Mesenchymal stem cell (in vitro differentiated cells and primary cell): ENCODE measurements at places on chromosomes 3 and 15.

DNA sequence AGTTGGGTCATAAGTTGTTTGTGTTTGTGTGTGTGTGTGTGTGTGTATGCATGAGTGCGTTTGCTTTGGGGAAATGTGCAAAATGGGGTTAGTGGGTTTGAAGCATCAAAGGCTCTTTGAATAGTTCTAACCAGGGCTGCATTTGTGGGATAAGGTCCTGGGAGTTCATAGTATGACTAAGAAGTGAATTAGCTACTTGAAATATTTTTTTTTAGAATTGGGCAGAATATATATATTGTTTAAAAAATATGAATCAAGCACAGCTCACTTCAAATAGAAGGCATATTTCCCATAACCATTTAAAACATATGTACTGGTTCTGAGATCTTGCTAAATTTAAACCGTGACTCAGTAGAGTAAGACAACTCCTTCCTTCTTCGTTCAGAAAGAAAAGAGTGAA, 43.1 kb downstream of the IGF2BP2 start:
- peaks cover 6% of the 10 kb centered on the region for H3K36me3 ChIP-seq
- H3K27me3 ChIP-seq, result no peaks in the 10 kb centered on the region
- no peak overlapping the region for H3K4me3 ChIP-seq

GRCh38 chr3:168517249-168518071, 421.7 kb upstream of the GOLIM4 start:
- no peaks in the 10 kb centered on the region for H3K27me3 ChIP-seq
- no peak overlapping the region for H3K4me3 ChIP-seq
- DNase-seq, result no peak

- no peak overlapping the region for H3K27ac ChIP-seq
- DNase-seq, result no peak
- H3K27me3 ChIP-seq, result no peaks in the 10 kb centered on the region
- no peak overlapping the region for H3K4me3 ChIP-seq
- H3K36me3 ChIP-seq, result no peaks in the 10 kb centered on the region
- no peaks in the 10 kb centered on the region for H3K4me1 ChIP-seq
These were observed 554.5 kb downstream of the ZIC1 start for GRCh38 chr3:147963711-147964110.

GRCh38 chr3:13628432-13628831, 79.5 kb downstream of the FBLN2 start:
- H3K36me3 ChIP-seq, result no peaks in the 10 kb centered on the region
- no peak for DNase-seq
- H3K27ac ChIP-seq, result no peak overlapping the region
- H3K4me3 ChIP-seq, result no peak overlapping the region
- H3K4me1 ChIP-seq, result peaks cover 1% of the 10 kb centered on the region

GRCh38 chr3:133820889-133821675, 15.5 kb downstream of the SRPRB start:
- DNase-seq, result no peak
- H3K4me1 ChIP-seq, result peaks cover 11% of the 10 kb centered on the region
- H3K27ac ChIP-seq, result no peak overlapping the region
- no peaks in the 10 kb centered on the region for H3K27me3 ChIP-seq
- peaks cover 89% of the 10 kb centered on the region for H3K36me3 ChIP-seq
- H3K4me3 ChIP-seq, result no peak overlapping the region

DNA sequence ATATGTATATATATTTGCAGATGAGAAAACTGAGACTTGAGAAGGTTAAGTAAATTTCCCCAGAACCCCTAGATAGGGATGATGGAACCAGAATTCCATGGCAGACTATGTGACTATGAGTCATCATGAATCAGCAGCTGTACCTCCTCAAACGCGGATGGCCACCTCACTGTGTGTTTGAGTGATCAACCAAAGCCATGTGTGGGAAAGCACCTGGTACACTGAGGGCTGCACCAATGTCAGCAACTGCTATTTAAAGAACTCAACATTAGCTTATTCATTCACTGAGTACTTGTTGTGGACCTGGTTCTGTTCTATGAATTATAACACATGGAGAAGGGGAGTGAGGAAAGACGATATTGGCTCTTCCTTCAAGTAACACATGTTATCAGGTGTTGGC, 377.0 kb downstream of the GAP43 start:
- H3K27me3 ChIP-seq, result no peaks in the 10 kb centered on the region
- H3K4me3 ChIP-seq, result no peak overlapping the region
- H3K4me1 ChIP-seq, result peaks cover 12% of the 10 kb centered on the region
- H3K36me3 ChIP-seq, result no peaks in the 10 kb centered on the region

- no peak overlapping the region for H3K4me3 ChIP-seq
- no peak overlapping the region for H3K27ac ChIP-seq
- DNase-seq, result no peak
- H3K27me3 ChIP-seq, result peaks cover 3% of the 10 kb centered on the region
- H3K36me3 ChIP-seq, result no peaks in the 10 kb centered on the region
- H3K4me1 ChIP-seq, result peaks cover 2% of the 10 kb centered on the region
These were observed 20.0 kb upstream of the RBP1 start for GRCh38 chr3:139559541-139559940.

GRCh38 chr3:84967767-84968581, 9.2 kb downstream of the CADM2 start:
- no peaks in the 10 kb centered on the region for H3K4me1 ChIP-seq
- no peak overlapping the region for H3K27ac ChIP-seq
- no peak overlapping the region for H3K4me3 ChIP-seq

DNA sequence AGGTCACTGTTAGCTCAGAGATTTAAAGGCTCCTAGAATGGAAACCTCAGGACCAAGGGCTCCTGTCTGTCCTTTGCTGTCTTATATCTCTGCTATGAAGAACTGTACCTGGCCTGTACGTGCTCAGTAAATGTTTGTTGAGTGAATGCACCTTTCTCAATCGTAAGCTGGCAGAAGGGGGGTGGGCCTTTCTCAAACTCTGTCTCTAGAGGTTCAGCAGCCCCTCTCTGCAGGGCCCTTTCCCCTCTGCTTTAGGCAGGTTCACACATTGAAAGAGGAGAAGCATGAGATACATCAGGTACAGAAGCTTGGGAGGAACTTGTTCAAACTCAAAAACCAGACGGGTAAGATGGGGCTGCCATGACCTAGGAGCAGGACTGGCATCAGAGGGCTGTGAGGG, 155.6 kb downstream of the GOLGA6L4 start:
- no peaks in the 10 kb centered on the region for H3K36me3 ChIP-seq
- no peaks in the 10 kb centered on the region for H3K4me1 ChIP-seq
- no peak for DNase-seq
- H3K4me3 ChIP-seq, result no peak overlapping the region

DNA sequence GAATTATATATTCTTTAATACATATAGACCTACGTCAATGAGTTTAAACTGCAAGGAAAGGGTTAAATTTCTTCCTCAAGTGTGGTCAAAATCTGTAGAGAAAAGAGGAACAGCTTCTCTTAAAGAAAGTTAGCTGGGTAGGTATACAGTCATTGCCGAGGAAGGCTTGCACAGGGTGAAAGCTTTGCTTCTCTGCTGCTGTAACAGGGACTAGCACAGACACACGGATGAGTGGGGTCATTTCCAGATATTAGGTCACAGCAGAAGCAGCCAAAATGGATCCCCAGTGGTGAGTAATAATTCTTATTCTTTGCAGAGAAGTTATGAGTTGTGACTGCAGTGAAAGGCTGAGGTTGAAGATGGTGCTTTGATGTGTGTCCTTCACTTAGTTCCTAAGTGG, at the start of gene CD86:
Gene CD86 (plus strand): TSS at position 148 of the 400 bp plus-strand sequence. CDS start 128 bp downstream, at position 276.
- DNase-seq, result no peak
- H3K4me1 ChIP-seq, result no peaks in the 10 kb centered on the region
- H3K36me3 ChIP-seq, result no peaks in the 10 kb centered on the region

GRCh38 chr15:55197362-55197705, 593 bp upstream of the RSL24D1 start:
- no peaks in the 10 kb centered on the region for H3K36me3 ChIP-seq
- H3K4me3 ChIP-seq, result peak overlapping the region; percentile 97
- H3K27me3 ChIP-seq, result no peaks in the 10 kb centered on the region
- peaks cover 1% of the 10 kb centered on the region for H3K4me1 ChIP-seq

- no peak for DNase-seq
- no peaks in the 10 kb centered on the region for H3K27me3 ChIP-seq
- peaks cover 2% of the 10 kb centered on the region for H3K4me1 ChIP-seq
- no peak overlapping the region for H3K4me3 ChIP-seq
- H3K27ac ChIP-seq, result no peak overlapping the region
- no peaks in the 10 kb centered on the region for H3K36me3 ChIP-seq
These were observed 294.7 kb downstream of the SOX2 start for GRCh38 chr3:182006431-182006830.

DNA sequence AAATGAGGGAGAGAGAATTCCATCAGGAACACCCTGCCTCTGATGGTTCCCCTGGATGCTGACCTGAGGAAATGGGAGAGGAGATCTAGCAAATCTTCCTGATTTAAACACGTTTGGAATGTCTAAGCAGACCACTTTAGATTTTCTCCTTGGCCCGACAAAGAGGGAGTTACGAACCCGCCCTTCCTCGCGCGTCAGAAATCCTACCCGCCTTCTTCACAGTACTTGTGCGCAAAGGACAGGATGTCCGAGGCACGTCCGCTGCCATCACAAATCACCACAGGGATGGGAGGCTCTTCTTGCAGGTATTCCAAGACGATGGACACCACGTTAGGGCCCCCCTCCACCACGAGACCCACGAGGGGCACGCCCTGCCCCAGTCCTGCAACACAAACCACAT, 38.6 kb downstream of the TRPM1 start:
- no peak for DNase-seq
- no peak overlapping the region for H3K27ac ChIP-seq
- H3K36me3 ChIP-seq, result no peaks in the 10 kb centered on the region

DNA sequence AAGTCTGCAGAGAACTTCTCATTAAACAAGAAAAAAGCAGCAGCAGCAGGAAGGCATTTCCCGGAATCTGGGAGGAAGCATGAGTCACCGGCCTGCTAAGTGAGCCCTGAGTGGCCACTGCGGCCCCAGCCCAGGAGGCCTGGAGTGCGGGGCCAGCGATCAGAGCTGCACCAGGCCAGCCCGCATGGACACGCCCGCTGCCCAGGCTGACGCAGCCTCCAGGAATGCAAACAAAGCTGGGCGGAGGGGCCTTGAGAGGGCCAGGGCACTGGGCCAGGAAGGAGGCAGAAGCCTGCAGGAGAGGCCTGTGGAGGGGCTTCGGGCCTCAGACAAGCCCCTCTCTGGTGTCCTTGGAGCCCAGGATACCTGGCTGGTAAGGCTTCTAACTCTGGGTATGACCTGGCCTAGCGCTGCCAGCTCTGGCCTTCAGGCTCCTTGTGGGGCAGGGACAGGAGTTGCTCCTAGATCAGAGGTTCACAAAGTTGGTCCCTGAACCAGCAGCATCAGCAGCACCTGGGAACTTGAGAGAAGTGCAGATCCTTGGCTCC, 101.2 kb downstream of the SMAD6 start:
- H3K36me3 ChIP-seq, result no peaks in the 10 kb centered on the region
- peak overlapping the region; percentile 89 for H3K27ac ChIP-seq

DNA sequence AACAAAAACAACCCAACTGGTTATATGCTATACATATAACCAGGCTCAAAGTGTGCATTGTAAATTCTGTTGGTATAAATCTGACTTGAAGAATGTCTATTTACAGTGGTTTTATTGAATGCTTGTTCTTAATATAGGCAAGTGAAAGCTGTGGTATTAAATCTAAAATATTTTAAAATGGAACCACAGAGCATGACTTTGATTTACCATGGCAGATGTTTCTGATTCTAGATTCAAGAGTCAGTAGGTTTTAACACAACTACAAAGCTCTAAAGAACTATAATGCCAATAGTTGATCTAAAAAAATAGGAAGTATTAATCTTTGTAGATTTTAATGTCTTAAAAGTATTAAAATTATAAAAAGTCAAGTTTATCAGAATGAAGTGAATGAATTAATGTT, 141.9 kb upstream of the PLSCR5 start:
- no peaks in the 10 kb centered on the region for H3K27me3 ChIP-seq
- peaks cover 1% of the 10 kb centered on the region for H3K4me1 ChIP-seq
- no peaks in the 10 kb centered on the region for H3K36me3 ChIP-seq
- no peak for DNase-seq
- H3K4me3 ChIP-seq, result no peak overlapping the region

GRCh38 chr15:92105611-92106010, 252.1 kb downstream of the SLCO3A1 start:
- no peaks in the 10 kb centered on the region for H3K36me3 ChIP-seq
- DNase-seq, result no peak
- no peak overlapping the region for H3K4me3 ChIP-seq
- no peak overlapping the region for H3K27ac ChIP-seq

- no peak for DNase-seq
- H3K4me1 ChIP-seq, result no peaks in the 10 kb centered on the region
- H3K4me3 ChIP-seq, result no peak overlapping the region
- H3K36me3 ChIP-seq, result no peaks in the 10 kb centered on the region
These were observed 333.0 kb downstream of the EPHA3 start for GRCh38 chr3:89440386-89440785.

- H3K4me1 ChIP-seq, result no peaks in the 10 kb centered on the region
- H3K27me3 ChIP-seq, result peaks cover 40% of the 10 kb centered on the region
- H3K27ac ChIP-seq, result no peak overlapping the region
- no peaks in the 10 kb centered on the region for H3K36me3 ChIP-seq
- no peak overlapping the region for H3K4me3 ChIP-seq
These were observed 34.4 kb upstream of the ETV5 start for GRCh38 chr3:186143250-186143649.

GRCh38 chr3:53243165-53243564, 12.7 kb downstream of the TKT start:
- peak overlapping the region; percentile 79 for H3K27ac ChIP-seq
- H3K27me3 ChIP-seq, result no peaks in the 10 kb centered on the region
- peak overlapping the region; percentile 37 for H3K4me3 ChIP-seq

- peaks cover 12% of the 10 kb centered on the region for H3K4me1 ChIP-seq
- peaks cover 37% of the 10 kb centered on the region for H3K27me3 ChIP-seq
- no peaks in the 10 kb centered on the region for H3K36me3 ChIP-seq
These were observed 10.7 kb upstream of the TMEM40 start for GRCh38 chr3:12769761-12770160.

- H3K4me3 ChIP-seq, result no peak overlapping the region
- DNase-seq, result no peak
- H3K27ac ChIP-seq, result no peak overlapping the region
- H3K4me1 ChIP-seq, result peaks cover 19% of the 10 kb centered on the region
- no peaks in the 10 kb centered on the region for H3K27me3 ChIP-seq
These were observed 11.7 kb downstream of the ABHD2 start for GRCh38 chr15:89099968-89100367.

GRCh38 chr3:126456766-126457388, 18.8 kb downstream of the ZXDC start:
- DNase-seq, result no peak
- no peaks in the 10 kb centered on the region for H3K27me3 ChIP-seq
- no peaks in the 10 kb centered on the region for H3K4me1 ChIP-seq

DNA sequence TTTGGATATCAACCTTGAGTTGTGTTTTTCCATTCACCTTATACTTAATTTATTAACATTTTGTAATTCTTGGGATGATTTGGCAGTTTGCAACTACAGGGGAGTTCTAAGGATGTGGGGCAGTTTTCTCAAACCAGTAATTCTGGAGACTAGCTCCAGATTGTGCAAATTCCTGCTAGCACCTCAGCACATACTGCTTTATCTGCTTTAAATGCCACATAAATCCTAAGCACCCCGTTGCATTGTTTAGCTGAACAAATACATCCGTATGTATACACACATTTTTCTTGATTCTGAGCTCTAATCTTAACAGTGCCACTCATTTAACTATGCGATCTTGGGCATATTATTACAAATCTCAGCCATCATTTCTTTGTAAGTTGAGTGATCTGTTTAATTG, 16.9 kb upstream of the UTS2B start:
- H3K27me3 ChIP-seq, result no peaks in the 10 kb centered on the region
- no peaks in the 10 kb centered on the region for H3K36me3 ChIP-seq
- peaks cover 5% of the 10 kb centered on the region for H3K4me1 ChIP-seq
- H3K27ac ChIP-seq, result no peak overlapping the region

- DNase-seq, result no peak
- H3K27me3 ChIP-seq, result no peaks in the 10 kb centered on the region
- H3K4me3 ChIP-seq, result peak overlapping the region; percentile 66
- no peaks in the 10 kb centered on the region for H3K36me3 ChIP-seq
These were observed 572.1 kb downstream of the FGF12 start for GRCh38 chr3:192155194-192155593.
